Thoracic aorta endothelial cell (primary cell): ENCODE measurements at places on chromosomes 4 and X. TPM values are rescaled to one million over a fixed set of nuclear protein-coding genes. Genes with fewer than 3 reads are reported as not detected.

GAGE13 gene
- not detected in 2 replicates for total RNA-seq

ZNF827 gene
- 12.9 and 13.0 TPM in 2 replicates for total RNA-seq

SH2D1A gene
- total RNA-seq = not detected in 2 replicates

HS6ST2 gene
- 0.43 TPM in 1 of 2 replicates, not detected in the other for total RNA-seq

SUV39H1 gene
- total RNA-seq = 11.0 and 15.8 TPM in 2 replicates

SMIM31 gene
- not detected in 2 replicates for total RNA-seq
